ENCODE measurements at places on chromosomes 2 and 18.

- no peak for DNase-seq
Measured at GRCh38 chr18:755506-755905, 43.1 kb upstream of the ENOSF1 start.

DNA sequence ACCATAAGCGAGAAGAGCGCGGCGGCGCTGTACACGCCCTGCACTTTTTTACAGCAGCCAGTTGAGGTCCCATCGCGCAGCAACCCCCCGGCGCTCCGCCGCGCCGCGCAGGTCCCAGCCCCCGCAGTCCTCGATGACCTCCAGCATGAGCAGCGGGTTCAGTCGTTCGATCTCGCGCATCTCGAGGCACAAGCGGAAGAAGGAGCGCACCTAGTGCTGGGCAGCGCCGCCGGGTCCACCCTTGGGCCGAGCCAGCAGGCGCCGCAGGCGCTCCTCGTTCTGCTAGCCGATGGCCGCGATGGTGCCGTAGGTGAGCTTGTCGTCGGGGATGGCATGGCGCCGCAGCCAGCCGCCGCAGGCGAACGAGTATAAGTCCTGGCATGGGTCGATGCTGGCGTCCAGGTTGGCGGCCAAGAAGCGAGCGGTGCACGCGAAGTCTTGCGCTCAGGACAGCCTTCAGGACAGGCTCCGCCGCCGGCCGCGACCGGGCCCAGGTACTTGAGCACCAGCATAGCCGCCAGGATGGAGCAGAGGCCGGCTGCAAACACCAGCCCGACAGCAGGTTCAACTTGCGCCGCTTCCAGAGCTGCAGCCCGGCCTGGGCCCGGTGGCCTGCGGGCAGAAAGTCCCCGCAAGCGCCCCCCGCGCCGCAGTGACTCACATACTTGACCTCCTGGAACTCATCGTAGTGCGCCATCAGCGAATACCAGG, 8.3 kb downstream of the ALPP start:
- DNase-seq: no peak

DNA sequence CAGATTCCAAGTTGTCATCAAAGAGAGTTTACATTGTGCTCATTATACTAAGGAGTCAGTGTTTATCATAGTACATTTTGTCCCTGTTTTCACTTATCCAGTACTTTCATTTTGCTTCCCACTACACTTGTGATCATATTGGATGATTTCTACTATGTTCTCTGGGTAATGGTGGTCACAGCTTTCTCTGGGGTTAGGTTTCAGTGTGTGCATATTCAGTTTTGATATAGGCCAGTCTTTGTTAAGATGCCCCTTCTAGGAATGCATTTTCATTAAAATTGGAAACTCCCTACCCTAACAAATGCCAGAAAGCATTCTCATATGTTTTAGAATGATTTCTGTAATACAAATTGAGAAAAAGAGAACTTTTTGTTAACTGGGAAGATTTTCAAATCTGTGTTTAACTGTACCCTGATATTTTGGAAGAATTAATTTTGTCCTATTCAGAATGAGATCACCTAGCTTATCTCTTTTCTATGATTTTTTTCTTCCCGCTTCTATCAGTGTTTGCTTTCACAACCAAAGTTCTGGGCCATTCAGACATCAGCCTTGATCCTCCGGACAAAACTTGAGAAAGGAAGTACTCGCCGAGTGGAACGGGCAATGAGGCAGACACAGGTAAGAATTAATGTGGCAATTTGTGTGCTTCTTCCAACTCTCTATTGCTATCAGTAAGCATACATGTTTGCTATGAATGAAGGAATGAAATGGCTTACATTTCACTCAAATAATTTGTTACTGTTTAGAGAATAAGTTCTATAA, 74.6 kb downstream of the TTC27 start:
- no peak for DNase-seq

- DNase-seq: no peak
Measured at GRCh38 chr18:49955263-49955662, 141.9 kb upstream of the ACAA2 start.

GRCh38 chr18:11266781-11267480, 117.6 kb upstream of the PIEZO2 start:
- DNase-seq: no peak

GRCh38 chr2:20467789-20468548, 21.1 kb downstream of the RHOB start:
- DNase-seq: no peak

- DNase-seq: no peak
Measured at GRCh38 chr2:199468561-199469513, 11.1 kb upstream of the SATB2 start.

DNA sequence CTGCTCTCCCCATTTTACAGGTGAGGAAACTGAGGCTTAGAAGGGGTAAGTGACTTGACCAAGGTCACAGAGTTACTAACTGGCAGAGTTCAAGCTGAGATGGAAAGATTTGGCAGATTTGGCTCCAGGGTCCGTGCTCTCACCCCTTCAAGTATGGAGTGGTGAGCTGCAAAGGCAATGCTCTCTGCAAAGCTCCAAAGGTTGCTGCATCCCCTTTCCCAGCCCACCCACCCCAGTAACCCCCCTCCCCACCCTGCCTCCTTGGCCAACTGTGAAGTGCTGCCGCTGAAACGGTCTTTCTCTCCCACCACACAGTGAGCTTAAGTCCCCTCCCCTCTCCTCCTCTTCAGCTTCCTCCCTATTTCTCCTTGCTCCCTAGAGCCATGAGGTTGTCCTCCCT, 152.8 kb downstream of the CAPN13 start:
- DNase-seq: no peak

- DNase-seq: no peak
Measured at GRCh38 chr2:74511104-74511989, 2.9 kb upstream of the TLX2 start.

DNA sequence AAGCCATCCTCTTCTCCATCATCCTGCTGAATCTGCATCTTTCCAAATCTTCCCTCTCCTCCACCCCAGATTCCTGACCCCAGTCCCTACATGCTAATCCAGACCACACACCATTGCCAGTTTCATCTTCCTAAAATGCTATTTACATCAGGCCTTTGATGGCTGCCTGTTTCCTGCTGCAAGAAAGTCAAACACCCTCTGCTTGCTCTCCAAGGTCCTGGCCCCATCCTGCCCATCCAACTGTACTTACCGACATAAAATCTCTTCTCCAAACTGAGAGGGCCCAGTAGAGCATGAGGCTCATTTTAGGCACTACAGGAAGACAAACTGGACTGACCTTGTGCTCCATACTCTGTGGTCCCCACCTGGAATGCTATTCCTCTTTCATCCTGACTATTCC, 19.0 kb downstream of the ALK start:
- no peak for DNase-seq
